Lung (tissue), 17 donors: ENCODE measurements at places on chromosomes 6 and 20.

- H3K27ac ChIP-seq, result no peak overlapping the region
- H3K4me3 ChIP-seq, result no peak overlapping the region
- peaks cover 5% of the 10 kb centered on the region for H3K4me1 ChIP-seq
- no peaks in the 10 kb centered on the region for H3K36me3 ChIP-seq
- H3K27me3 ChIP-seq, result peaks cover 92% of the 10 kb centered on the region
These were observed 25.0 kb downstream of the ULBP1 start for GRCh38 chr6:149988550-149989346.

GRCh38 chr20:52290569-52290968, 99.0 kb upstream of the ZFP64 start:
- no peaks in the 10 kb centered on the region for H3K27me3 ChIP-seq
- H3K4me1 ChIP-seq, result peaks cover under 1% of the 10 kb centered on the region
- H3K36me3 ChIP-seq, result no peaks in the 10 kb centered on the region
- H3K27ac ChIP-seq, result no peak overlapping the region
- no peak overlapping the region for H3K4me3 ChIP-seq

- H3K36me3 ChIP-seq, result no peaks in the 10 kb centered on the region
- H3K27ac ChIP-seq, result no peak overlapping the region
- H3K27me3 ChIP-seq, result peaks cover 69% of the 10 kb centered on the region
- H3K4me1 ChIP-seq, result no peaks in the 10 kb centered on the region
- no peak overlapping the region for H3K4me3 ChIP-seq
- no peak for DNase-seq
These were observed 5.3 kb upstream of the LINC00237 start for GRCh38 chr20:21111416-21111815.

GRCh38 chr6:104688283-104688969, 171.3 kb downstream of the HACE1 start:
- H3K4me1 ChIP-seq, result no peaks in the 10 kb centered on the region
- H3K27ac ChIP-seq, result no peak overlapping the region
- H3K36me3 ChIP-seq, result no peaks in the 10 kb centered on the region
- H3K4me3 ChIP-seq, result no peak overlapping the region

- no peaks in the 10 kb centered on the region for H3K27me3 ChIP-seq
- no peaks in the 10 kb centered on the region for H3K36me3 ChIP-seq
- DNase-seq, result no peak
These were observed 45.0 kb upstream of the ZBTB24 start for GRCh38 chr6:109527989-109528388.
